A549 treated with DMSO at 1 μM for 4 hours (cell line): ENCODE measurements at places on chromosomes 13 and 19. TPM values are rescaled to one million over a fixed set of nuclear protein-coding genes. Genes with fewer than 3 reads are reported as not detected.

Gene METTL21C
- total RNA-seq, result not detected in 5 replicates

Gene TPRX2
- not detected in 5 replicates for total RNA-seq

Gene IRGC
- not detected in 5 replicates for total RNA-seq

Gene PAF1
- total RNA-seq, result 62.8 to 77.0 TPM (median 70.6 TPM) in 5 replicates

Gene SMIM44
- total RNA-seq, result not detected in 5 replicates
